ENCODE measurements at places on chromosomes 4 and X. TPM values are rescaled to one million over a fixed set of nuclear protein-coding genes. Genes with fewer than 3 reads are reported as not detected.

GRCh38 chrX:78199851-78200250, 60.4 kb upstream of the TAF9B start:
- DNase-seq, result peak; percentile 53

GRCh38 chr4:6386091-6386490, 86.3 kb downstream of the PPP2R2C start:
- DNase-seq, result no peak

DNA sequence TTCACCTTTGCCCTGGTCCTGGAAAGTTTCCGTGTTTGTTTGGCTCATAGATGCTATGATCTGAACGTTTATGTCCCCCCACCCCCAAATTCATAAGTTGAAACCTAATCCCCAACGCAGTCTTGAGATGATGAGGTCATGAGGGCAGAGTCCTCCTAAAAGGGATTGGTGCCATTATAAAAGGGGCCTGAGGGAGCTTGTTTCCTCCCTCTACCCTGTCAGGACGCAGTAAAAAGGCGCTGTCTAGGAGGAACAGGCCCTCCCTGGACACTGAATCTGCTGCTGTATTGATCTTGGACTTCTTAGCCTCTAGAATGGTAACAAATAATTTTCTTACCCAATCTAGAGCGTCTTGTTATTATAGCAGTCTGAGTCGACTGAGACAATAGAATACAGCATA, 2190.6 kb upstream of the TENM3 start:
- no peak for DNase-seq

DNA sequence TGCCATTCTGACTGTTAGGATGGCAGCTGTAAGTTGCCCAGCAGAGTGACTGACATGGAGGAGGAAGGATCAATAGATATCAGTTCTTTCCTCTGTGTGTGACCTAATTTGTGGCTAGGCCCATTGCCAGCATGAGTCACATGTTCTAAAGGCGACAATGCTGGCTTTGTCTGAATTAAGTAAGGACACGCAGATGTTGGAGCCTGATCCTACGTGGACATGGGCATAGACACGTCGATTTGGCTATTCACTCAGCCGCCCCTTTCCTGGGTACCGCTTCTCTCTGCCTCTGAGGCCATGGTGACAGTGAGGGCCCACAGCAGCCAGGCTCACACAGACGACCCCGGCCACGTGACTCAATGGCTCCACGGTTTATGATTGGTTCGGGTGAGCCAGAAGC, 16.3 kb downstream of the PROM1 start:
- no peak for DNase-seq

Gene SMARCA5
- total RNA-seq, result 45.8 TPM

- no peak for DNase-seq
Observed at GRCh38 chr4:12881945-12882584, 602.1 kb downstream of the RAB28 start.

GRCh38 chr4:88008122-88008742, 797 bp downstream of the PKD2 start:
- no peak for DNase-seq

DNA sequence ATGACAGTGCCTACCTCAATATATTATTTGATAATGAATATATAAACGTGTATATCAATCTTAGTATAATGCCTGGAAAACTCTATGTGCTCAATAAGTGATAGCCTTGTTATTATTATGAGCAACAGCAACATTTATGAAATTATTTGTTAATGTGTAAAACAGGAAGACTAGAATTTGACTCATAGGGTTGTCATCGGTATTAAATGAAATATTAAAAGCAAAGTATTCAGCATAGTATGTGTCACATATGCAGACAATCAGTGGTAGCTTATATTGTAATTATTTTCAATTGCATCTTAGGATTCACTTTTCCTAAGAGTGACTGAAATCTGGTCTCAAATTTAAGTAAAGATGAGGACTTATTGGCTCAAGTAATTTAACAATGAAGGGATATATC, 24.6 kb downstream of the SPANXD start:
- no peak for DNase-seq

DNA sequence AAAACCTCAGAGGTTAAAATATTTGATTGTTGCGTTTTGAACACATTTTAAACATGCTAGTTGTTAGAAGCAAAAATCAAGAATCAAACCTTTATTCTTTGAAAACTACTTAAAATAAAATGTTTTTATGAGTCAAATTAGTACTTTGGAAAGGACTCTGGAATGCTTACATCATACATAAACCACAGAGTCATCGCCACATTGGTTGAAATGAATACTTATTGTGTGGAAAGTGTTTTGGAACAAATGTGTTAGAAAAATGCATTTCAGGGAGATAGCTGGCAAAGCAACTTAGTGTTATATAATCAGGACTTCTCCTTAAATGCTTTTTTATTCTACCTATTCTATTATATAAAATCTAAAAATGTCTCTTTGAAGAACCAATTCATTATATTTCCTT, 49.4 kb upstream of the CAMK2D start:
- no peak for DNase-seq

GRCh38 chrX:39948582-39948981, 149.2 kb downstream of the BCOR start:
- no peak for DNase-seq

DNA sequence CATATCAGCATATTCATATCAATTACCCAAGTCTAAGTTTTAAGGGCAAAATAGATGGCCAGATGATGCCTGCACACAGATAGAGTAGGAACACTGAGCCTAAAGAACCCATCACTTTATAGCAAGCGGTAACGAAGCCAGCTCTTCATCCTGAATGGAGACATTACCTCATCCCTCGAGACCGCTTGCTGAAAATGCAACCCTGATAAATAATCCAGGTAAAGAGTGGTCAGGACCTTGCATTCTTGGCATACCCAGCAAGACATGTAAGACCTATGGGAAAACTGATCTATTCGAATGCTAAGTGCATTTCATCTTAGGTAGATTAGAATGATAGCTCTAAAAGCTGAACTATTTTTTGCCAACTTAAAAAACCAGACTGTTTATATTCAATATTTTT, 25.3 kb downstream of the DCHS2 start:
- DNase-seq, result no peak

Gene MAGEA2
- total RNA-seq, result not detected

GRCh38 chr4:11615601-11616000, 186.9 kb upstream of the HS3ST1 start:
- DNase-seq, result no peak

Gene XAGE1A
- not detected for total RNA-seq

Gene GPRASP3
- 2.9 TPM for total RNA-seq

Gene CT45A1
- total RNA-seq, result not detected

Gene SPIN2A
- 1.4 TPM for total RNA-seq

Gene TRPC5OS
- not detected for total RNA-seq

GRCh38 chr4:128820671-128821070, 11.2 kb downstream of the JADE1 start:
- DNase-seq, result no peak

DNA sequence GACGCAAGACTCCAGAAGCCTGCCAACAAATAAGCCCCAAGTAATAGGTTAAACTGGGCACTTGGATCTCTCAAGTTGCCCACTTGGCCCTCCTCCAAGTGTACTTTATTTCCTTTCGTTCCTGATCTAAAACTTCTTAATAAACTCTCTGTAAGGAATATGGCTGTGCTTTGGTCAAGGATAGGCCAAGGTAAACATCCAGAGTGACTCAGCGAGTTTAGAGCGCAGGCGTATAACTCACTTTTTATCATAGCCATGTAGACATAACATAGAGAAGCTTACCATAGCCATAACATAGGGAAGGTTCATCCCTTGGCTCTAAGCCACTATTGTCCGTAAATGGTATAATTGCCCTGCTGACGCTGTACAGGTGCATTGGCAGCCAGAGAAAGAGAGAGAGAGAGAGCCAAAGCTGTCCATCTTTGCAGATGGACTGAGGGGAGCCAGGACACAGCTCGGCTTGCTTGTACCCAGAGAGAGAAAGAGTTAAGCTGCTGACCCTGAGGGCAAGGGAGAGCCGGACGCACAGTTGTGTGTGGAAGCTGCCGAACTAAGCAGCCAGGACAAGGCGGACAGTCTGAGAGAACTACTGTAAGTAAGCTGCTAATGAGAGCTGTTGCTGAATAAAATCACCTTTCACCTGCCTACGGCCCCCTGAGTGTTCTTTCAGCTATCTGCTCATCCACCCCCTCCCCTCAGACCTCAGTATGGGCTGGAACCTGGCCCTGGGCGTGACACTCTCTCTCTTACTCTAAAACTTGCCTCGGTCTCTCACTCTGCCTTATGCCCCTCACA, 1.8 kb downstream of the TLR1 start:
- peak; percentile 12 for DNase-seq

Gene ARMCX1
- total RNA-seq, result 0.27 TPM
